ENCODE measurements at places on chromosomes 16 and 17.

DNA sequence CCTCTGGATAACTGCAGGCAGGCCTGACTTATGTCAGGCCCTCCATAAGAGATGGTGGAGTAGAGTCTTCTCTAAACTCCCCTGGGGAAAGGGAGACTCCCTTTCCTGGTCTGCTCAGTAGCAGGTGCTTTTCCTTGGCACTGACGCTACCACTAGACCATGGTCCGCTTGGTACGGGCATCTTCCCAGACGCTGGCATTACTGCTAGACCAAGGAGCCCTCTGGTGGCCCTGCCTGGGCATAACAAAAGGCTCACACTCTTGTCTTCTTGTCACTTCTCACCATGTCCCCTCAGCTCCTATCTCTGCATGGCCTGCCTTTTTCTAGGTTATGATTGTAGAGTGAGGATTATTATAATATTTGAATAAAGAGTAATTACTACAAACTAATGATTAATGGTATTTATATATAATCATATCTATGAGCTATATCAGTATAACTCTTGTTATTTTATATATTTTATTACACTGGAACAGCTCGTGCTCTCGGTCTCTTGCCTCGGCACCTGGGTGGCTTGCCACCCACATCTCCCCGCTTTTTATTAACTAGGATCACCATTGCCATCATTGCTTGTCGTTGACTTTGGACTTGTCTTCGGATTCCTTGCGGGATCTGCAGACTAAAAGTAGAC lies 59.8 kb upstream of the ARL4D start:
- DNase-seq = peak; percentile 72

DNA sequence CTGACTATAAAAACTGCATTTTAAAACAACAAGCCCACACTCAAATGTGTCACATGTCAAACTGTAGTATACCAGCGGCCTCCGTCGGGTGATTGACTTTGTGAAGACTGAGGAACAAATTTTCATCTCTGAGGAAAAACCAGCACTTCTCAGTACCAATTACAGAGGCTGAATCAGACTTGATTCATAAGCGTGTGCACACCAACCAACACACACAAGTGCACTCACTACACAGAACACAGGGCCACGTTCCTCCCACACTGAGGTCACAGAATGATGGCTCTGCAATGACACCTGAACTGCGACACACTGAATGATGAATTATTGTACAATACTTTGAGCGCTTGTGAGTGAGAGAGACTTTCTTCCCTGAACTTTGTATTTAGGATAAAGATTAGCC lies 29.6 kb downstream of the XPO6 start:
- DNase-seq = no peak

- no peak for DNase-seq
These were observed 3.3 kb downstream of the BCAR1 start for GRCh38 chr16:75248142-75248535.

DNA sequence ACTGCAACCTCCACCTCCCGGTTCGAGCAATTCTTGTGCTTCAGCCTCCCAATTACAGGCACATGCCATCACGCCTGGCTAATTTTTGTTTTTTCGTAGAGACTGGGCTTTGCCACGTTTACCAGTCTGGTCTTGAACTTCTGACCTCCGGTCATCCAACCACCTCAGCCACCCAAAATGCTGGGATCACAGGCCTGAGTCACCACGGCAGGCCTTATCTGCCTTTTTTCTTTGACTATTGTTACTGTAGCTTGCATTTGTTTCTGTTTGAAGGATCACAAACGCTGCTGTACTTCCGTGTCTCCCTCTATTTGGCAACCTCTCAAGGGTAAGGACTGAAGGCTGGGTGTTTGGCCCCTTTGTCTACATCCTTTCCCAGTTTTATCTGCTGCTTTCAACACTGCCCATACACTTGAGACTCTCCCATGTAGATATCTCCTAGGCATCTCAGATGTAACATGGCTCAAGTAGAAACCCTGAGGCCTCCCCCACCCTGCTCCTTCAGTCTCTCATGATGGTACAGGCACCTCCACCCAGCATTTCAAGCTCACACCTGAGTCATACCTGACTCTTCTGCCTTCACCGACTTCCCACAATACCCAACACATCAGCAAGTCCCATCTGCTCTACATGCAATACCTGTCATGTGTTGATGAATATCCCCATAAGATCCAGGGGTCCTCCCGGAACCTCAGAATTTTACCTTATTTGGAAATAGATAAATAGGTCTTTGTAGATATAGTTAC lies 219.0 kb downstream of the CPPED1 start:
- DNase-seq = no peak

DNA sequence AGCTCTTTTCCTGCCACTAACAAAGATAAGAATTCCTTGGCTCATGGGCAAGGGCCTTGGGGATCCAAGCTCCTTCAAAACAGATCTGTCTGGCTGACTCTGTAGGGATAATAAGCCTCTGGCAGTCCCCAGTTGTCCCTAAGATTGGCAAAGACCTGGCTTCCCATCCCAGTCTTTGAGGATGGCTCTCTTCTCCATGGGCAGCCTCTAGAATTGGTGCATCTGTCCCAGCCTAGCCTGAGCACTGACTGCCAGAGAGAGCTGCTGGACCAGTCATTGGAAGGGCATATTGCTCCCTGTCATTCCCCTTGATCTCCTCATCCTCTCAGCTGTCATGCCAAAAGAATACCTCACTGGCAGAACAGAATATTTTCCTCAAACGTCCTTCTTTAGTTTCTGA lies 13.2 kb upstream of the CUEDC1 start:
- DNase-seq = no peak

GRCh38 chr17:40355123-40355803 lies 9.3 kb downstream of the GJD3 start:
- peak; percentile 34 for DNase-seq

DNA sequence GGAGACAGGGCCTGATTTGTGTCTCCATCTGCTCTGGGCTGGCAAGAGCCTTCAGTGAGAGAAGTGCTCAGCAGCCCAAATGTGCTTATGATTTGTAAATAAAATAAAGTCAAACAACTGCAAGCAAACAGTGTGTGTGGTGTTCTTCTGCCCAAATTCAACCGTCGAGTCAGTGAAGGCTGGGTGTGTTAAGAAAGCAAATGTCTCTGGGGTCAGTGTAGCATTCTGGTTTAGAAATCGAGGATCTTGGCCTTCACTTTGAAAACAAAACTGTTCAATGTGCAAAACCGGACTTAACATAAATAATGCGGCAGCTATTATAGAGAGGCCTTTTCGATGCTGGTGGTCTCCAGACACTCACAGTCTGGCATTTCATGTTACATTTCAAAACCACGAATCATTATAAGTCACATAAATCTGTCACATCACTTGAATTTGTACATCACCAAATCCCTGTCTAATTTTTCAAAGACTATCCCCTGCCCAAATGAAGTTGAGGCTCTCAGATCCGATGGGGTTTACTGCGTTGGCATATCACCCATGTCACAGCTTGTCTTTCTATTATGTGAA lies 158.6 kb upstream of the MYOCD start:
- no peak for DNase-seq

- peak; percentile 8 for DNase-seq
These were observed 568 bp downstream of the GAS2L2 start for GRCh38 chr17:35752471-35752870.

- DNase-seq = no peak
These were observed 1.6 kb upstream of the KCNJ12 start for GRCh38 chr17:21374441-21375161.

DNA sequence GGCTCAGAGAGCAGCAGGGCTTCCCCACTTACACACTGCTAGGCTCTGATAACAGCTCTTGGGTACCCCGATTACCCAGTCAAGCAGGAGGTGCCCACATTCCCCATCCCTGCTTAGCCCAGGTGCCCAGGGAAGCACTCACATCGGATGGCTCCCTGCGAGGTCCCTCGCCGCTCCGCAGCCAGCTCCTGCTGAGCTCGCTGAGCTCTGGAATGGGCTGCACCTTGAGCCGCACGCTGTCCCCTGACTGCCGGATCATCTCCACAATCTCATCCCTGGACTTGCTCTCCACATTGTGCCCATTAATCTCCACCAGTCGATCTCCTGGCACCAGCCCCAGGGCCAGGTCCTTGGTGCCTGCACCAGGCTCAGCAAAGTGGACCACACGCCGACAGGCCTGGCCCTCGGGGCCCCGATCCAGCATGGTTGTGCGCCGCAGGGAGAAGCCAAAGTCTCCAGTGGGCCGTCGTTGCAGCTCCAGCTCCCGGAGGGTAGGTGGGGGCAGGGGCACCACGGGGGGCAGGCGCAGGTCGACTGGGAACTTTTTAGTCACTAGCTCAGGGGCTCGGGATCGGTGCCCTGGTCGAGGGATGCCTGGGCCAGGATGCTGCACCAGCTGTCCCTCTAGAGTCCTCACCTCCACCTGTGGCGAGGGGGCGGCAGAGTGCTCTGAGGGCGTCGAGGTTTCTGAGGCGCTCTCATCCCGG lies 14.2 kb downstream of the MYO18A start:
- no peak for DNase-seq

- no peak for DNase-seq
These were observed 98.5 kb downstream of the RAP1GAP2 start for GRCh38 chr17:2894782-2895181.

DNA sequence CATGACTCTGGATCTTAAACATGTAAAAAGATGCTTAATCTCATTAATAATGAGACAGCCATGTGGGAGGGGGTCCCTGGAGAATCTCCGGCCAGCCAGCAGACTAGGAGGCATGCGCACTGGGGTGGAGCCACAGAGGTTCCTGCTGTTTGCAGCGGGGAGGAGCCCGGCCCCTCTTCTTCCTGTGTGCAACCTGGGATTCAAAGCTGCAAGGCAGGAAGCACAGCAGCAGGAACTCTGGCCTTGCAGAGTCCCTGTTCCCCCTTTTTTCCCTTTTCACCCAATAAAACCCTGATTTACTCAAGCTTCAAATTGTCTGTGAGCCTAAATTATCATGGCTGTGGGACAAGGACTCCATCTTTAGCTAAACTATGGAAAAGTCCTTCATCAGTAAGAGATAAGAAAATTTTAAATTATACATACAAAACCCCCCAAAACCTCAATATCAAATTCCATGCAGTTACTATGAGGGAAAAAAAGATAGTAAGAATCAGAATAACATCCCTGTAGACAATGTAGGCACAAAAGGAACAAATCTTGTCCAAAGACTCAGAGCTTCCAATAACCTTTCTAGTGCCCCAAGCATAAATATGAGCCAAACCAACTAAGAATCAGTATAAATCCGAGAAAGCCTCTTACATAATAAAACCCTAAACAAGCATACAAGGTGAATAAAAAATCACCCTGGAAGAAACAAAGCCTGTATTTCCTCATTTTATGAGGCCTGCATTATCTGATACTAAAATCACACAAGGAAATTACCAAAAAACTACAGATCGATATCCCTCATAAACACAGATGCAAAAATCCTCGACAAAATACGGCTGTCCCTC lies 12.1 kb downstream of the CFDP1 start:
- no peak for DNase-seq

GRCh38 chr17:41885733-41886132 lies 20.5 kb upstream of the KLHL11 start:
- no peak for DNase-seq

DNA sequence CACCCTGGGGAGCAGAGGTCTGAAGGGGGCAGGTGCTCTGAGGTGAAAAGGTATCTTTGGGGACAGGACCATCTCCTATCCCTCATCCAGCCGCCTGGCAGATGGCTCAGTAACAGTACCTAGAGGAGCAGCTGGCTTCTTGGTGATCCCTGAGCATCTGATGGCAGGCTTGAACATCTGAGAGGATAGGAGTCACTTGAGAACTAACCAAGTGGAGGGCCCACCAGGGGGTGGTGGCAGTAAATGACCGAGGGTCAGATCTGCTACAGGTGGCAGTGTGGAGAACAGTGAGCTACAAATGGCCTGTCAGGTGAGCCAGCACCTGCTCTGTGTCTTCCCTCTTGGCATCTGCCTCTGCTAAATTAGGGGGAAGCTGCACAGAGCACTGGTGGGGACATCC lies 13.8 kb downstream of the HROB start:
- DNase-seq = no peak

DNA sequence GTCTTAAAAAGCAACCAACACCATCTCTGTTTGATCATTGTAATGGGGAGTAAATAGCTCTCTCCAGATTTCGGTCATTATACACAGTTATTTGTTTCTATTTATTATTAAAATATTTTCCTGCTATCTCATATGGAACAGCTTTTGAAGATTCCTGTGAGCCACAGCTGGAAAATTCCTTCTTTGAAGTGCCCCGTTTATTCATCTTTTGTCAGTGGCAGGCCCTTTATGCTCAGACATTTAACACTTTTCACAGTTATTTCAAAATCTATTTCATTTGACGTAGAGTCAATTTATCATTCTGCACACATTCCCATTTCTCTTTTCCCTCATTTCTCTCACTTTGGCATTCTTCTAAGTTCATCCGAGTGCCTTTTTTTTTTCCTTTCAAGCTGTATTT lies 245.9 kb upstream of the ELAC2 start:
- DNase-seq = no peak

GRCh38 chr16:74740795-74741304 lies 33.8 kb downstream of the FA2H start:
- DNase-seq = no peak

DNA sequence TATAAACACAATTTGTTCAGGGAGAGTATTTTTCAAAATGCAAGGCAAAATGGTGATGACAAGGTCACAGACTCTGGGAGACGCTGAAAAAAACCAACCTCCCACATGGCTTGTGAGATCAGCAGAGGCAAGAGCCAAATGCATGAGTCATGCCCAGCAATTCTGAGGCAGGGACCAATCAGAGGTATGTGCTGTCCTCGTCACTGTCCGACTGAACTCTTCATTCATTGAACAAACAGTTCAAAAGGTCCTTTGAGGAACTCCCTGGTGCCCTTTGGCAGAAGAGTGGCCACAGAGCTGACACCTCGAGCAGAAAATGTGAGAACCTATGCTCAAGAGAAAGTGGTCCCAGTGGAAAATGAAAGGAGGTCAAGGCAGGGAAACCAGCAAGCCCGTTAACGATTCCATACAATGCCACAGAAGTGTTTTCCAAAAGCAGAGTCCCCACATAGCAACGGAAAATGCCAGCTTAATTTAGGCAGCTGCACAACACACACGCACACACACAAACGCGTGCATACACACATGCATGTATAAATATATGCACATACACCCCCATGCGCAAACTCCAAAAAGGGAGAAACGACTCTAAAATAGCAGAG lies 50.9 kb downstream of the CDH11 start:
- peak; percentile 35 for DNase-seq

- no peak for DNase-seq
These were observed 77.2 kb downstream of the BRIP1 start for GRCh38 chr17:61786088-61786487.

DNA sequence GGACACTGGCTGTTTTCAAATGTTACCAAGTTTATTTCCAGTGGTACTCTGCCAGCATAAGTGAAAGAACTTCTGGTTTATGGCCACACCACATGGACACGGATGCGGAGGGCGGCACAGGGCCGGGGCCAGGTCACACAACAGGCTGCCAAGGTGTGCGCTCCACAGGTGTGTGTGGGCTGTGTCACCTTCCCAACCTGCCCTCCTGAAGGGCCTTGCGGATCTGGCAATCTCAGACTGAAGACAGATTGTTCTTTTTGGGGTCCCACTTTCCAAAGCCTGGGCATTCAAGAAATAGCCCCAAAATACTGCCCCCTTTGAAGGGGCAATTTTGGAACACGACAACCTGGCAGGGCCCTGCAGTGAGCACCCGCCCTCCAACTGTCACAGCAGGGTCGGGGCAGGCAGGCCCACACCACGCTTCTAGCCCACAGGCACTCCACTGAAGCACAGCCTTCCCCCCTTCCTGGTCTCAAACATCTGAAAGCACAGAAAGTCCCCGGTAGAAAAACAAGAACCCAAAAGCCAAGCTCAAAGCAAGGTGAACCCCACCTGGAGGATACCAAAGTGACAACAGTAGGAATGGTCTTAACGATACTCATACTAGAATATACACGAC lies 3.5 kb downstream of the CSNK1D start:
- DNase-seq = no peak

GRCh38 chr16:22324787-22325597 lies 27.8 kb downstream of the POLR3E start:
- no peak for DNase-seq
